ENCODE measurements at places on chromosomes 4 and X. TPM values are rescaled to one million over a fixed set of nuclear protein-coding genes. Genes with fewer than 3 reads are reported as not detected.

F9 gene
- total RNA-seq, result not detected

VSIG1 gene
- 0.72 TPM for total RNA-seq

BTC gene
- not detected for total RNA-seq

PRDM5 gene
- 6.5 TPM for total RNA-seq

IL3RA gene
- total RNA-seq, result 13.1 TPM

SLC34A2 gene
- not detected for total RNA-seq

SHROOM3 gene
- total RNA-seq, result 5.5 TPM

NHSL2 gene
- total RNA-seq, result 21.1 TPM

GPRIN3 gene
- 3.2 TPM for total RNA-seq

SOX3 gene
- not detected for total RNA-seq

PDCL2 gene
- total RNA-seq, result not detected

LRAT gene
- total RNA-seq, result under 0.01 TPM

DCLK2 gene
- total RNA-seq, result 2.2 TPM

EOLA1 gene
- 11.3 TPM for total RNA-seq

TRMT2B gene
- 20.6 TPM for total RNA-seq

NDNF gene
- not detected for total RNA-seq

UCP1 gene
- not detected for total RNA-seq

KIF4A gene
- total RNA-seq, result 17.8 TPM

HS3ST1 gene
- 0.56 TPM for total RNA-seq

ADH7 gene
- total RNA-seq, result not detected

PPARGC1A gene
- not detected for total RNA-seq

FAM50A gene
- total RNA-seq, result 83.4 TPM

AFF2 gene
- 0.09 TPM for total RNA-seq

FHIP1A gene
- under 0.01 TPM for total RNA-seq

NXF2B gene
- not detected for total RNA-seq

UGT2A1 gene
- total RNA-seq, result 0.27 TPM

PASD1 gene
- total RNA-seq, result not detected

FGF13 gene
- total RNA-seq, result 0.09 TPM

SH3RF1 gene
- 17.4 TPM for total RNA-seq

NOA1 gene
- total RNA-seq, result 15.2 TPM

JCHAIN gene
- not detected for total RNA-seq

CCSER1 gene
- total RNA-seq, result 4.4 TPM

PGM2 gene
- 36.7 TPM for total RNA-seq

CLCN5 gene
- total RNA-seq, result 5.5 TPM

SRPX2 gene
- total RNA-seq, result 95.5 TPM

CTAG2 gene
- total RNA-seq, result not detected

GPR173 gene
- 4.0 TPM for total RNA-seq

FDCSP gene
- total RNA-seq, result not detected

ATP1B4 gene
- total RNA-seq, result not detected

MAGEE2 gene
- not detected for total RNA-seq

CT45A1 gene
- not detected for total RNA-seq

FAM120C gene
- total RNA-seq, result 2.5 TPM

CXCR3 gene
- total RNA-seq, result not detected

CLCN4 gene
- 7.4 TPM for total RNA-seq

TRPC5OS gene
- not detected for total RNA-seq

CDX4 gene
- total RNA-seq, result not detected

PRSS12 gene
- total RNA-seq, result 0.56 TPM

CSN1S1 gene
- not detected for total RNA-seq

ENPP6 gene
- not detected for total RNA-seq

MGAT4D gene
- not detected for total RNA-seq

CCDC110 gene
- total RNA-seq, result 0.75 TPM

ARHGAP36 gene
- 0.09 TPM for total RNA-seq

RHOH gene
- total RNA-seq, result not detected

TMEM255A gene
- total RNA-seq, result under 0.01 TPM

IL2 gene
- not detected for total RNA-seq

RENBP gene
- total RNA-seq, result 2.1 TPM

IL1RAPL1 gene
- total RNA-seq, result 1.9 TPM

GRIA3 gene
- 0.28 TPM for total RNA-seq

DNAAF6 gene
- total RNA-seq, result not detected

CENPVL3 gene
- total RNA-seq, result not detected

Data from endothelial cell of coronary artery (primary cell).